CD8-positive, alpha-beta T cell (primary cell): ENCODE measurements at places on chromosomes 2 and 18. TPM values are rescaled to one million over a fixed set of nuclear protein-coding genes. Genes with fewer than 3 reads are reported as not detected.

Gene SULT1C4
- not detected for total RNA-seq

Gene CABYR
- 0.31 TPM for total RNA-seq

Gene CHRND
- total RNA-seq = not detected

Gene OTOS
- not detected for total RNA-seq

Gene DGUOK
- total RNA-seq = 29.0 TPM

Gene LRP1B
- not detected for total RNA-seq

Gene ACOXL
- total RNA-seq = not detected

Gene APOB
- total RNA-seq = not detected

- DNase-seq = no peak
These were observed 774.3 kb upstream of the TMEFF2 start for GRCh38 chr2:192969055-192969454.

DNA sequence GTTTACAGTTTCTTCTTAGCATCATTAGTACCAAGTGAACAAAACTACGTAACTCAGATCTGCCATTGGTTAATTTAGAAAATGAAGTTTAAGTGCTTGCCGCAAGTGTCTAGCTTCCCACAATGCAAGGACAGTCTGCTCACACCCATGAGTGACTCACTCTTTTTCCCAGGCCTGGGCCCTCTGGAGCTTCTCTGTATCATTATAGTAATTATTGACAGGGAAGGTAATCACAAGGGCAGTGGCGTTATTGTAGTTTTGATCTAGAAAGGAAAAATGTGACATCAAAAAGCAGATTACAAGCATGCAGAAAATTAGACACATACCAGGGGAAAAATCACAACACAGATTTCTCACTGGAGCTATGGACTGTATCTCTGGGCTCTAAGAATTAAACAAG is 38.5 kb downstream of the NPC1 start:
- no peak for DNase-seq

- DNase-seq = no peak
These were observed 88.3 kb upstream of the TFPI start for GRCh38 chr2:187642498-187642897.

DNA sequence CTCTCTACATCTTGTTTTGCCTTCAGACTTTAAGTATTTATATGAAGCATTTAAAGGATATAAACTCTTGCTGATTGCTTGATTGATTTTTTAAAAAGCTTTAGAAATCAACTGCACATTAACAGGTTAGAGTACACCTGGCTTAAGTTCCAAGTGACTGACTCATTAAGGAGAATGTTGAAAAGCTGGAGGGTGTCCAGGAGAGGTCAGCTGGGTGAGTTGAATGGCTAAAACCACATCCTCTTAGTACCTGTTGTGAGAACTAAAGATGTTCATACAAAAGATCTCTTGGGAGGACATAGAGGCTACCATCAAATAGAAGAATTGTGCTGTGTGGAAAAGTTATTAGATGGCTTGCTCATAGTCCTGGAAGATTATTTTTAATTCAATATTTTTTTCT is 206.8 kb downstream of the TXNL1 start:
- DNase-seq = no peak

DNA sequence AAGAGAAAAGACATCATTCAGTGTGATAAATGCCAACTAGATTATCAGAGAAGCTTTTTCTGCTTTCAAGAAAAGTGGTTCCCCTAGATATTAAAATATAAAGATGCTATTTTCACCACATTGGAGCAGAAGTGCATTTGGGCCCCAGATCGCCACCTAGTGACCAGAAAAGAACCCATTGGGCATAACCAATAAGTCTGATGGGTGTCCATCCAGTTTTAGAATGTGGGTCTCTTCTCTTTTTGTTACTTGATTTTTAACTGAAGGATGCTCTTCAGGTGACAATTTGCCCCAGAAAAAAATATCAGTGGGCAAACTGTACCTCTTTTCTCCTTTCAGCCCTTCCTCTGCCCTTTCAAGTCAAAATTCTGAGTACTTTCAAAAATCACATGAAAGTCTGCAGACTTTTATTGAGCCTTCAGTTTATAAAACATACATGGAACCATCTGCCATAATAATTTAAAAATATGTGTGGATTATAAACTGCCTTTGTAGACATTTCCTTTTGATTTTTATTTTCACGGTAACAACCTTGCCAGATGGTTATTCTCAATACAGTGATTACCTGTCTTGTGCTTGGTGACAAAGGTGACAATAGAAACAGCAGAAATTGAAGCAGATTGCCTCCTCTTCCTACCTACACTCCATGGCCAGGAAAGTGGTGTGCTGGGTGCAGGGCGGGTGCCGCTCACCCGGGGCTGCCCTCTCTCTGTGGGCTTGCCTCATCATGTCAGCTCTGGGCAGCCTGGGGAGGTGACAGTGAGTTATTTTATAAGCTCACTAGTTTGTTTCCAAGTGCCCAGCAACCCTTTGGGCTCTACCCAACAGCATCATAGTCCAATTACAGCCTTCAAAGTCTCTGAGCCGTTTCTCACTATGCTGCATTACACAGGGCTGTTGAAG is 124.5 kb downstream of the DCDC2C start:
- no peak for DNase-seq

GRCh38 chr2:143988082-143988481 is 531.8 kb downstream of the ZEB2 start:
- no peak for DNase-seq

DNA sequence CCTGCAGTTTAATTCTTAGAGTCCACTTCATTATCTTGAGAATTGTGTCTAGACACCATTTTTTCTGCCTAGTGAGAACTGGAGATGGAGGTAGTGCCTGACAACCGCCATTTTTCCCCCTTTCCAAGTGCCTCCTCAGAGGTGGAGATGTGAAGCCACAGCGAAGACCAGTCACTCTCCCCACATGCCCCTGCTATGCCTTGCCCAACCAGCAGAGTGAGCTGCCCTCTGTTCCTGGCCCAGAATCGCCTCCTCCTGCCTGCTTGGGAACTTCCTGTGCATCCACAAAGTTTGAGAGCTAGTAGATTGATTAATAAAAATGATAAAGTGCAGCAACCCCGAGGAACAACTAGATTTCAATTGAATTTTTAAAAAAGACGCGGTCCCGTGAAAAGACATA is 123.3 kb downstream of the CLIP4 start:
- DNase-seq = no peak

DNA sequence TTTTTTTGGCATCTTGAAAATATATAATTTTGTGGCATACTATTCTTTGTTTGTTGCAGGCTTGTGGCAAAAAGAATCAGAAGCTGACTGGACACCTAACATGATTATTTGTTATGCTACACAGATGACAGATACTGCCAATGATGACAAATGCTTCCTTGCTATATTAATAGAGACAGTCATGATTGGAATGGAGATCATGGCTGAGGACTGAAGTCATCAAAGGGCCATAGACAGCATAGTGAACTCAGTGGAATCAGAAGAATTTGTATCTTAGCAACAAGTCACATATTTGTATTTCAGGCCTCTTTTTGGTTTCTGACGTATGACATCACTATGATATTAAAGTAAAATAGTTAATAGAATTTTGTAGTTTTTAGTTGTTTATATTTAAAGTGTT is 1003.8 kb upstream of the DDX18 start:
- no peak for DNase-seq

GRCh38 chr18:67367540-67367939 is 149.0 kb downstream of the DSEL start:
- no peak for DNase-seq

GRCh38 chr18:63949068-63949737 is at the start of gene HMSD:
Gene HMSD, plus strand, starts transcription at chr18:63949301. Its CDS starts 4,155 bp downstream, at chr18:63953456.
- peak; percentile 8 for DNase-seq

DNA sequence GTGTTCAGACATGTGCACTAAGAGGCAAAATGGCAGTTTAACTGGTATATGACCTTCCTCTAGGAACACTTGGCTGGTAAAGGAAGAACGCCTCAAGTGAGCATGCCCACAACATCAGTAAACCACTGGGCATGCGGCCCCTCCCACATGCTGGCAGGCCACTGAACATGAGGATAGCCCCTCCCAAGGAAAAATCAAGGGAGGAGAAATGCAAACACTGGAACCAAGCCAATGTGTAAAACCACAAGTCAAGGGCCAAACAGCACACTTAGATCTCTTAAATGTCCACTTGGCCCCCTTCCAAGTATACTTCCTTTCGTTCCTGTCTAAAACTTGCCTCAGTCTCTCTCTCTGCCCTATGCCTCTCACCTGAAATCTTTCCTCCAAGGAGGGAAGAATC is 980.8 kb downstream of the TSN start:
- no peak for DNase-seq

DNA sequence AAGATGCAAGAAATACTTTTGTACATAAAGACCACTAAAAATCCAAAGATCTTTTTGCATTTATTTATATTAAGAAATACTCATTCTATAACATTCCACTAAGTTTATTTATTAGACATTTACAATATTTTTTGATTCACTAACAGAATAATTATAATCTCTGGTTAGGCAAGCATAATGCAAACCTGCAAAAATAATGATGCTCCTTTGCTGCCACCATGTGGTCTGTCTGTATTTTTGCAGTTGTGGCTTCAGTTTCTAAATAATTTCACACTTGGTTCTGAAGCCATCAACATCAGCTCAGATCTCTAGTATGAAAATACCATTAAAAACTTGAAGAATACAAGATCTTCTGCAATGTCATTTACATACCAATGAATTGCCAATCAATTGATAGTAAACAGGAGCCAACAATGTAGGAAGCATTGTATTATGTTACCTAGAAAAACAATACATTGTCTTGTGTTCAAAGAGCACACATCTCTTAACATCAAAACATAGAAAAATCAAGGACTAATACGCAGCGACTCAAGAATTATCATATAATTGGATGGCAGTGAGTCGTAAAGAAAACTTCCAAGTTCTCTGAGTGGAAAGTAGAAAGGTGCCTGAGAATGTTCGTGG is 28.8 kb upstream of the WDR75 start:
- DNase-seq = peak; percentile 68

- peak; percentile 13 for DNase-seq
These were observed 24.4 kb downstream of the MPHOSPH10 start for GRCh38 chr2:71154798-71155197.

DNA sequence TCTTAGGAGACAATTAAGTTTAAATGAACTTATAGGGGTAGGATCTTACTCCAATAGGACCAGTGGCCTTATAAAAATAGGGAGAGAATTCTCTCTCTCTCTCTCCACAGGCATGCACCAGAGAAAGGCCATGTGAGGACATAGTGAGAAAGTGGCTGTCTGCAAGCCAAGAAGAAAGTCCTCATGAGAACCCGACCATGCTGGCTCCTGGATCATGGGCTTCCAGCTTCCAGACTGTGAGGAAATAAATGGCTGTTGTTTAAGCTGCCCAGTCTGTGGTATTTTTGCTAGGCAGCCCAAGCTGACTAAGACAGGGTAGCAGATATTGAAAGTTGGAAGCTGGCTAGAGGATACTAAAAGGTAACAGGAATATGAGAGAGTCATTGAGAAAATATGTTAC is 454.0 kb downstream of the NBAS start:
- DNase-seq = no peak

DNA sequence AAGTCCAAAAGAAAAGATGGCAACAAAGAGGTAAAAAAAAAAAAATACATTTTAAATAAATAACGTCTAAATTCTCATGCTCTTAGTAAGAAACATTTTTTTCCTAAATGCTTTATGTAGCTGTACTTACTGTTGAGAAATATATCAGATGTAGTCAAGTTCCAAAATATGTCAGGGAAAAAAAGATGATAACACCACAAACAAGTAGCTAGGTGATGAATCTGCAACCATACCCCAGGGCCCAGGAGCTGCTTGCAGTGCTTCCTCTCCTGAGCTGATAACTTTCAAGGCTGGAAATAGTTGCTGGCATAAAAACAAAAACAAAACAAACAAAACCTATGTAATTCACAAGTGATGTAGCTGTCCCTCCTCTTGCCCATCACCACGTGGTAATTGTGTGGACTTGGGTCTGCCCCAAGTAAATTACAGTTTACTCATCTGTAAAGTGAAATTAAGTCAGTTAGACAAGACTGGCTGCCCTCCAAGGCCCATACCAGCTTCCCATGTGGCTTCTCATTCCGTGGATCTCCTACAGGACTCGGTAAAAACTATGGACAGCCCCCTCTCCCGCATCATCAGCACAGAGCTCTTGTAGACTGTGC is 82.6 kb downstream of the SP100 start:
- DNase-seq = peak; percentile 12

DNA sequence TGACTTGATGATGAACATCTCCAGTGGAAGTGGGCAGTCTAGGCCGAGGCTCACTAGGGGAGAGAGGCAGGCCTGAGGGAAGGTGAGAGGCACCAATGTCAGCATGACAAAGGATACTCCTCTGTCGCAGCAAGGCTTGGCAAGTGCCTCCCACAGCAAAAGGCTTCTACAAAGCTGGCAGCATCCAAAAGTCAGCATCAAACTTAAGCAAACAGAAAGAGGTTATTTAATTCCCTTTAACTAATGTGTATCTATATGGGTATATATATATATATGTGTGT is 41.6 kb downstream of the NIFK start:
- no peak for DNase-seq

- no peak for DNase-seq
These were observed 38.5 kb downstream of the FTCDNL1 start for GRCh38 chr2:199812493-199812892.

DNA sequence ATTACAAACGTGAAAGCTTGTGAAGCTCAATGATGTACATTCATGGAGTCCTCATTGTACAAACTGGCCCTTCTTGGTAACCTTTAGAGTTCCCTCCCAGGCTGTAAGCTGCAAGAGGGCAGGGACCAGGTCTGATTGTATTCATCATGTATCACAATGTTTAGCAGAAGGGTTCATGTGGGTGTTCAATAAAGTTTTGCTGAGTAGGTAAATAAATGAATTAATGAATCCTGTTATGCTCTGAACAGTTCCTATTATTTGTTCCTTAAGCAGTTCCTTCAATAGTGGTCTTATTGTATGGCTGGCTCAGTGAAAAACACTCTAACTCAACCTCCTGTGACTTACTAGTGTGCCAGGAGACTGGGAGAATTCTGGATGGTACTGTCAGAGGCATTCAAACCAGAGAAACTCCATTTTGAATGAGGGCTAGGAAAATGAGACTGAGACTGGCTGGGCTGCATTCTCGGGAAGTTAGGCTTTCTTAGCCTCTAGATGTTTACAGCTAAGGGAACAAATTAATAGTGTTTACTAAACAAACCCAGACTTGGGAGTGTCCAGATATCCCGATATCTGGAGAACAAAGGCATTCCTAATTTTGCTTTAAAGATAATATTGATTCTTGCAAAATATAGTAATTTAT is 1.8 kb upstream of the ACVR1 start:
- no peak for DNase-seq

- no peak for DNase-seq
These were observed at the start of gene SGPP2 for GRCh38 chr2:222424276-222424728. Gene SGPP2, plus strand, starts transcription at chr2:222424543. Its CDS starts 60 bp downstream, at chr2:222424603.

- DNase-seq = no peak
These were observed 170.2 kb upstream of the HDAC4 start for GRCh38 chr2:239570971-239571520.
